ENCODE measurements at places on chromosomes 7 and 10.

GRCh38 chr7:47803025-47803424 is 145.2 kb downstream of the PKD1L1 start:
- no peak for DNase-seq

- DNase-seq, result no peak
Observed at GRCh38 chr7:30225863-30226613, 58.4 kb upstream of the ZNRF2 start.

DNA sequence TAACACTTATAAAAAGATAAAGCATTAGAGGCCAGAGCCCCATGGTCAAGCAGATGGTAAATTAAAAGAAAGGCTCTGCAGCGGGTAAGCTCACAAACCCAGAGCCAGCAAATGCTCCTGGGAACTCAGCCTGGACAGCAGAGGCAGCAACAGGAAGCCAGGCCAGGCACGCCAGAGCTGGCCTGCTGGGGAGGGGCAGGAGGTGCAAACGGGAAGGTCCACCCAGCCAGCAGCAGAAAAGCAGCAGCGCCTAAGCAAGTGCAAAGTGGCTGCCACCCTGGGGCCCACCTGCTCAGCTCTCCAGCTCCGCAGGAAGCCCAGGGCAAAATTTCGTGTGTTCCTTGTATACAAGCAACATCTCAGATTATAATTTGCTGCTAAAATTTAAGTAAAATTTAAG is 82.7 kb upstream of the GPR22 start:
- DNase-seq, result no peak

DNA sequence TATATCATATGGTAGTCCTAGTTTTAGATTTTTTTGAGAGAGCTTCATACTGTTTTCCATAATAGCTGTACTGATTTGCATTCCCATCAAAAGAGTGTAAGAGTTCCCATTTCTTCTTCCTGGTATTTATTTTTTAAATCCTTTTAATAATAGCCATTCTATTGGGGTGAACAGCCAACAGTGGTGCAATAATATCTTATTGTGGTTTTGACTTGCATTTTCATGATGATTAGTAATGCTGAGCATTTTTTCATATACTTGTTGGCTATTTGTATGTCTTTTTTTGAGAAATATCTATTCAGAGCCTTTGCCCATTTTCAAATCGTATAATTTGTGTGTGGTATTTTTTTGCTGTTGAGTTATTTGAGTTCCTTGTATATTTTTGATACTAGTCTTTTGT is 167.4 kb downstream of the FZD1 start:
- no peak for DNase-seq

- peak; percentile 28 for DNase-seq
Observed at GRCh38 chr7:5699467-5700384, 81.7 kb downstream of the RNF216 start.

DNA sequence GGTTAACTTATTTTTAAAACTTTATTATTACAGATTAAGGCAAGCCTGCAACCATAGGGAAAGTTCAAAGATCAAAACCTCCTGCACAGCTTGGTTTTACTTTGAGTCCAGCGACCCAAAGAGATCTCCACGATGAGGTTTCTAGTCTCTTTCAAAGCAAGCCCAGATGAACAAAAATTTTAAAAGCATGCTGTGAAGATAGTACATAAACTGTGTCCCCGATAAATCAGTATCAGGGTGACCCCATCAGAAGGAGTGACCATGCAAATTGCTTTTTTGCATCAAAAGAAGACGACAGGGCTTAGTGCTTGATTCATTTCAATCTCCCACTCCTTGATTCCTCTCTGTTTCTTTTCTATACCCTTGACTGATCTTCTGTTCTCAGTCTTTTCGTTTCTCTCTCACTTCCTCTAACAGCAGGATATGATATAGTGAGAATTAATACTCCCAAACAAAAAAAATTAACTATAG is 16.0 kb upstream of the DNTT start:
- DNase-seq, result no peak

DNA sequence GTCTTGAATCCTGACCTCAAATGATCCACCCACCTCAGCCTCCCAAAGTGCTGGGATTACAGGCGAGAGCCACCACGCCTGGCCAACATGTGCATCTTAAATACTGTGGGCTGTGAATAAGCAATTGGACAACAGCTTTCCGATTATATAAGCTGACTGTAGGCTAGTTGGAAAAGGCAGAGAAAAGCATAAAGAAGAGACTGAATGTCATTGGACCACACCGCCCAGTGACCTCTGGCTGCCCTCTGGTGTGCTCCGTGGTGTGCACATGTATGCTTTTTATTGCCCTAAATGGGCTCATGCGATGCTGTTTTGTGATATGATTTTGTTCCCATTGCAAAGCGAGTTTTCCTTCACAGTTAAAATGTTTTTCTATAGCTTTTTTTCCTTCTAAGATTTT is 15.4 kb upstream of the CSGALNACT2 start:
- DNase-seq, result no peak

- no peak for DNase-seq
Observed at GRCh38 chr10:15737656-15738055, 17.9 kb upstream of the ITGA8 start.

DNA sequence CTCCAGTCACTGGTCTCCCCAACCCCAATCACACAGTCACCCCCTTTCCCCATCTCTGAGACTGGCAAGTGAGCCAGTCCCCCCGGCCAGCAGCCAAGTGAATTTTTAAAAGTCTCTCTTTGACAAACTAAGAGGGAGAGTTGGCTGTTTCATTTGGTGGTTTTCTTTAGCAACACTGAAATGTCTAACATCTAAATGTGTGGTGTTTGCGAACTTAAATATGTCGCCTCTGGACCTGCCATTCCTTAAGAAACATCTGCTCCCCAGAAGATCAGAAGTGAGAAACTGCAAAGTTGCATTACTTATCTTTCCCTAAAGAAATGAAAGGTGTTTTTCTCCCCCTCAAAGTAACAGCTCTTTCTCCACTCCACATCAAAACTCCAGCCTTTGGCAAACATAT is 34.7 kb upstream of the PLXNA4 start:
- DNase-seq, result no peak
